ENCODE measurements at places on chromosomes 16 and 17. TPM values are rescaled to one million over a fixed set of nuclear protein-coding genes. Genes with fewer than 3 reads are reported as not detected.

GPRC5B gene
- 75.1 TPM for total RNA-seq

TMEM88 gene
- 50.9 TPM for total RNA-seq

TLCD2 gene
- total RNA-seq, result 1.8 TPM

DHX58 gene
- total RNA-seq, result 6.9 TPM

COIL gene
- total RNA-seq, result 18.8 TPM

PRAC2 gene
- total RNA-seq, result not detected

MFAP4 gene
- not detected for total RNA-seq

PDIA2 gene
- not detected for total RNA-seq

TBC1D28 gene
- not detected for total RNA-seq

CALCOCO2 gene
- 50.2 TPM for total RNA-seq

PDILT gene
- not detected for total RNA-seq

PPL gene
- total RNA-seq, result 7.0 TPM

HAS3 gene
- 4.5 TPM for total RNA-seq

PLA2G10 gene
- not detected for total RNA-seq

SCARF1 gene
- 172 TPM for total RNA-seq

CD300E gene
- total RNA-seq, result not detected

FBXL20 gene
- 20.2 TPM for total RNA-seq

MAF gene
- total RNA-seq, result 43.7 TPM

SEPTIN1 gene
- total RNA-seq, result not detected

PRSS8 gene
- total RNA-seq, result not detected
